ENCODE measurements at places on chromosomes 4 and X. TPM values are rescaled to one million over a fixed set of nuclear protein-coding genes. Genes with fewer than 3 reads are reported as not detected.

DNA sequence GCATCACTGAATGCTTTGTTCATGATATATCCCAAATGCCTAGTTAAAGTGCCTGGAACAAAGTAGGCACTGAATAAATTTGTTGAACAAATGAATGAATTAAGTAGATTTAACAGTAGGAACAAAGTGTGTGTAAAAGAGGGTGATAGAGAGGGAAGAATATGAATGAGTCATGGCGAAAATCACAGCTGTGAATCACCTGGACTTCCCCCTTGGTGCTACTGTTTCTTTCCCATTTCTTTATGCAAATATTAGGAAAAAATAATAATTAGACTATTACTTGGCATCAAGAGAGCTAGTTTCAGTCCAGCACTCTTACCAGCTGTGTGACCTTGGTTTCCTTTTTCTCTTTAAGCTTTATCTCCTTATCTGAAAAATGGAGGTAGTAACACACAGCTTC is 9.2 kb downstream of the SPIN3 start:
- DNase-seq, result no peak

DNA sequence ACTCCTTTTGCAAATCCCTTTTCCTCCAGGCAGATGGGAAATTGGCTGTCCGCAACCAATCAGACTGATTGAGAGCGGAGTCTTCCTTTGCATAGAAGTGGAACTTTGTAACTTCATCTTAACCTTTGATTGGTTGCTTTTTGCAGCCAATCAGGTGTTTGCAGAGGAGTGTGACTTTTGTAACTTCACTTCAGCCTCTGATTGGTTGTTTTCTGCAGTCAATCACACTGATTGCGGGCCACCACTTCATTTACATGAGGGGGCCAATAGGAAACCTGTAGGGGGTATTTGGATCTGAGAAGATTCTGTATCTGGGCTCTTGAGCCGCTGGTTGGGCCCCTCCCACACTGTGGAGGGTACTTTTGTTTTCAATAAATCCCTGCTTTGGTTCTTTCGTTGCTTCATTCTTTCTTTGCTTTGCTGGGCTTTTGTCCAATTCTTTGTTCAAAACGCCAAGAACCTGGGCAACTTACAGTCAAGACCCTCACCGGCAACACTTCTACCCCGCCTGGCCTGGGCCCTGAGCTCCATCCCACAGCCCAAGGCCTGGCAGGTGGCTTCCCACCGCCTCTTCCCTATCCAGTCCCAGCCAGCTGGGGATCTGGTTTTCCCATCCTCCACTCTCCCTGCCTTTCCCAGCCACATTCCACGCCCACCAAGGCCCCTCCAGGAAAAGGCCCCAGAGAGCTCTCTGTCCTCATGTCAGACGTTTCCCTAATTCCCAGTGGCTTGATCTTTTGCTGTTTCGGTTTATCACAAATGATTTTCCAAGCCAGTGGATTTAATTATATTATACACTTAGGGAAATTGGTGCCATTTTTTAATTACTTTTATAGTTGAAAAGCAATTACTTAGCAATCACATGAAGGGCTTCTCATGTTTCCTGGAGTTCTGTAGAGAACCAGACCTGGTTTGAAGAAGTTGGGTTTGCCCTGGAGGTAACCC is 110.2 kb upstream of the STX18 start:
- DNase-seq, result no peak

- DNase-seq, result no peak
Observed at GRCh38 chr4:797066-797465, 28.9 kb downstream of the CPLX1 start.

Gene EFHC2
- 9.5 TPM for polyA plus RNA-seq

Gene TSPAN6
- 138 TPM for polyA plus RNA-seq

GRCh38 chrX:152038804-152039203 is 64.3 kb upstream of the GABRE start:
- DNase-seq, result no peak

- no peak for DNase-seq
Observed at GRCh38 chr4:33802578-33802977, 2441.7 kb downstream of the ARAP2 start.

- no peak for DNase-seq
Observed at GRCh38 chrX:55593296-55593695, 29.9 kb upstream of the FOXR2 start.

GRCh38 chr4:82839624-82840023 is 41.0 kb upstream of the SCD5 start:
- DNase-seq, result no peak

- no peak for DNase-seq
Observed at GRCh38 chrX:28487818-28488217, 99.4 kb upstream of the IL1RAPL1 start.

- DNase-seq, result no peak
Observed at GRCh38 chr4:101232074-101232776, 115.1 kb downstream of the PPP3CA start.

DNA sequence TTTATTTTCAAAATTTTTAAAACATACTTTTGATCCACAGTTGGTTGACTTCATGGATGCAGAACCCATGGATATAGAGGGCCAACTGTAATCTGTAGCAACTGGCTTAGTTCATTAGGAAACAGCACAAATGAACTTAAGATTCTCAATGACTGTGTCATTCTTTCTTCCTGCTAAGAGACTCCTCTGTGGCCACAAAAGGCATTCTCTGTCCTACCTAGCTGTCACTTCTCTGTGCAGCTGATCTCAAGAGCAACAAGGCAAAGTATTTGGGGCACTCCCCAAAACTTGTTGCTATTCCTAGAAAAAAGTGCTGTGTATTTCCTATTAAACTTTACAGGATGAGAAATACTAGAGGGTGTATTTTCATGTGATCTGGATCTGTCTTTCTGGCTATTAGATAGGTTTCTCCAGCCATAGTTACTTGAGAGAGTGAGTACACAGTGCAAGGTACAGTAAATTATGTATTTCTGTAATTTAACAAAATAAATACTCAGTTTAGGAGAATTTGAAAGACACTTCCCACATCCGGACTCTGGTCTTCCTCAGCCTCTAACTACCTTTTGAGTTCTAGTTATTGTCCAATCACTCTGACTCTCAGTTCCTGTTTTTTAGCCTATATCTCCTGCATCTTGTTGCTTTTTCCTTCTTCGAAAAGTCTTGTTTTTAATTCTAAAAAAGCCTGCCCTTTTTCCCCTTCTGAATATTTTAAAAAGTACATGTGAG is 21.8 kb downstream of the TLR2 start:
- DNase-seq, result no peak

- no peak for DNase-seq
Observed at GRCh38 chrX:131795442-131796229, 227.5 kb upstream of the STK26 start.

Gene GIMD1
- polyA plus RNA-seq, result not detected

- no peak for DNase-seq
Observed at GRCh38 chr4:120691536-120691935, 231.0 kb downstream of the PRDM5 start.

GRCh38 chrX:11409957-11410356 is 116.7 kb downstream of the AMELX start:
- DNase-seq, result no peak

DNA sequence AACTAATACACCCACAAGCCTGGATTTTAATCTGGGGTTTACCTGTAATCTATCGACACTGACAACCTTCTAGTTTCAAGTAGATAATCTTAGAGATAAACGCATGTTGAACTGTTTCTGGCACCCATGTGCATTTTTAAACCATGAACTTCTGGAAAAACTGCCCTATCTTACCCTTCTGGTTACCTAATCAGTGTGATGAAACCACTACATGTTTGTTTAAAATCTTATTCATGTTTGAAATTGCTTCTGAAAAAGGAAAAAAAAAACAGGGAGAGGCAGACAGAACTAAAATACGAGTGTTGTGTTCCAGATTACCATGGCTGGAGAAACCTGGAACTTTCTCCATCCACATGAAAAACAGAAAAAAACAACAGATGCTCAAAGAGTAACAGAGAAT is 139.3 kb downstream of the MID1IP1 start:
- no peak for DNase-seq

DNA sequence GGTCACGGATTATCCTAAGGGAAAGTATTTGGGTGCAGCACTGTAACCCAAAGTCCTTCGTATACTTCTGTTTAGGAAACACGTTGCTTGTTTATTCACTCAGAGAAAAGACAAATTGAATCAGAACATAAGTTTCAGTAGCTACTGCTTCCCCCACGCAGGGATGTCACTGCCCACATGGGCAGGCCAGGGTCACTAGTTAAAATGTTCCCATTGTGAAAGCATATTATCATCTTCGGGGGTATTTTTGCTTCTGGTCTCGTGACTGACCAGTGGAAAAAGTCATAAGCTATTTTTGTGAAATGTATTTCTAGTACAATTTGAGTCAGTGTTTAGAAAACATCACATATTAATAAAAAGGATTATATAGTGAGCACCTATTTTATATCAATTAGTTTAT is 377.8 kb downstream of the PCDH7 start:
- DNase-seq, result no peak

Gene MAGEA2
- polyA plus RNA-seq, result not detected

DNA sequence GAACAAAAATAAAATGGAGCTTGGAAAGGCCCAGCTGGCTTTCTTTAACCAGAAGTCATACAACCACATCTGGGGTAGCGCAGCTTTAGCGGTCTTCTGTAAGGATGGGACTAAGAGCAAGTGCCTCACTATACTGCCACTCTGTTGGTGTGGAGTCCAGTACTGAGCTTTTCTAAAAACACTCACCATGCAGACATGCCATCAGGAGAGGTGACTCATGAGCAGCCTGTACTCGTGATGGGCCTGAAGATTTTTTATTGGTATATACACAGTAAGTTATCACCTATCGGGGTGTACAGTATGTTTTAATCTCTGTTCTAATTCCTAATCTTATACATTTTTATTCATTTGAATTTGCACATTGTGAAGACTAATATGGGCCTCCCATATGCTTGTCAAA is 9.6 kb downstream of the PPP3CA start:
- no peak for DNase-seq

DNA sequence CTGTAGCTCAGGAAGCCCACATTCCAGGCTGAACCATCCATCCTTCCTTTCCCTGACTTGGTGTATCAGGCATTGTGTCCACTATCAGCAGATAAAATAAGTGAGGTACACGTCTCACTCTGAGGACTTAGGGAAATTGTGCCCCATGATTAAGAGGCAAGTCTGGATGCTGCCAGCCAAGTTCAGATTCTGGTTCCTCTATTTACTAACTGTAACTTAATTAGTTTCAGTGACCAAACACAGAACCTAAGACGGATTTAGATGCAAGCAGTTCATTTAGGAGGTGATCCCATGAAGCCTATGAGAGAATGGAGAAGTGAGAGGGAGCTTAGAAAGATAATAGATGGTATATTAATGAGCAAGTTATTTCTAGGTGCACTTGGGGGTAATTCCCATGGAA is 56.6 kb upstream of the PACRGL start:
- no peak for DNase-seq

Gene FAM149A
- polyA plus RNA-seq, result 66.7 TPM

- no peak for DNase-seq
Observed at GRCh38 chr4:176359590-176359989, 39.8 kb downstream of the SPCS3 start.

GRCh38 chrX:13938051-13938828 is 91.5 kb downstream of the GEMIN8 start:
- no peak for DNase-seq

Gene IL2RG
- 1.2 TPM for polyA plus RNA-seq
